Activated CD4-positive, alpha-beta T cell treated with anti-CD3 and anti-CD28 coated beads, Interleukin-2, amount 50 U/mL, for 48 hours (primary cell): ENCODE measurements at places on chromosomes 1 and 21.

- DNase-seq, result no peak
Observed at GRCh38 chr1:26701266-26701994, 5.6 kb downstream of the ARID1A start.

GRCh38 chr1:246579818-246580217 lies 13.6 kb downstream of the CNST start:
- no peak for DNase-seq

GRCh38 chr1:212256369-212256768 lies 28.8 kb upstream of the PPP2R5A start:
- peak; percentile 14 for DNase-seq

DNA sequence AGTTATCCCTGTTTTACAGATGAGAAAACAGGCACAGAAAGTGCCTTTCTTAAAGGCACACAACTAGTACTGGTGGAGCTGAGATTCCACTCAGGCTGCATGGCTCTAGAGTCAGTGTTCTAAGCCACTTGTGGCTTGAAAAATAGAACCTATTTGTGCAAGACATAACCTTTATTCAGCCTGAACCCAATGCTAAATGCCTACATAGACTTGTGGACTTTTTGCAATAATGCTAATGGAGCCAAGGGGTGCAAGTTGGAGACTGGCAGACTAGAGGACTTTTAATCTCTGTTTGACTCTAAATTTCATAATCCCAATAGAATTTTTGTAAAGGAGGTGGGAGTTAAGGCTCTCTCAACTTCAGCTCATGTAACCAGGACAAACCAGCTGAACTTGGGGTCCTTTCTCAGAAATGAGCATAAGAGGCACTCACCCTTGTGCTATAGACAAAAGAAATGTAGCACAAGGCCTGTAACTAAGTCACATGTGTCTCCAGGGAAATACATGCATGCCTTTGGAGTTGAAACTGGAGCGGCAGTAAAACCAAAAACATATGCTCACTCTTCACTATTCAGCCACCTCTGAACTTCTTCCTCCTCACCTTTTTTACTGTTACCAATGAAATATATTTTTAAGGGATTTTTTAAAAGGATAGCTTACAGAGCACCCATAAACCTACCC lies 43.0 kb upstream of the AK4 start:
- DNase-seq, result no peak

DNA sequence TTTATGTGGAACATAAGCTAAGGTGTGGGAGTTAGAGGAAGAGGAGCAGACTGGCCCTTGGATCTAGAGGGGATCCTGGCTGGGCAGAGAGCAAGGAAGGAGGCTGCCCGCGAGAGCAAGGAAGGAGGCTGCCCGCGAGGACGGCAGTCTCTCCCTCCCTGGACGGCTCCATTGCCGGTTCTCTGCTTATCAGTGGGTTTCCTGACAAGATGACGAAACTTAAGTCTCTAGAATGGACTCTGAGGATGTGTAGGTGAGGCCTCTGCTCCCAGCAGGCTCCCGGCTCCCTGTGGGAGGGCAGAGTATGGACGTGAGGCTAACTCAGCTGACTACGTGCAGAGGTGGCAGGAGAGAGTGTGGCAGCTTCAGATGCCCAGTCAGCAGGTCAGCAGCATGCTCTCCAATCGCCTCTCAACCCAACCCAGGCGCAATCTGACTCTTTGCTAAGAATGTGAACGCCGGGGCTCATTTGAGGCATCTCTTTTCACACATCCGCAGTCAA lies 6.1 kb downstream of the MYBPHL start:
- DNase-seq, result no peak

GRCh38 chr1:89460325-89460724 lies 64.3 kb upstream of the LRRC8B start:
- no peak for DNase-seq

- DNase-seq, result peak; percentile 50
Observed at GRCh38 chr1:9316080-9316444, 23.4 kb downstream of the SPSB1 start.

DNA sequence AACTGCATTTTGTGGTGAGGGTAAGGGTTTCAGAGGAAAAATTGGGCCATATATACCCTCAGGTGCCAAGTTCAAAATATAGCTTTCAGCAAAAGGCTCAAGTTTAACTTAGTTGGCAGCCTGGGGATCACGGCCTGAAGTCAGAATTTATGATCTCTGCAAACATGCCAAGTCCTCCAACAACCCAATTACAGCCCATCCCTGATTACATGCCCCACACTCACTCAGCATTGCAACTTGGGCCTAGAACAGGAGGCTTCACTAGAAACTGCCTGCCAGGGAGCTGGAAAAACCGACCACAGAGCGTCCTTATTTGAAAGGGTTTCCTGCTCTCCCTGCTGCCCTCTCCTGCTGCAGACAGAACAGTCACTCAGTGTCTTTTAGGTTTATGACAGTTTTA lies 12.4 kb downstream of the FYB2 start:
- DNase-seq, result no peak

GRCh38 chr1:23528250-23528978 lies 2.6 kb downstream of the E2F2 start:
- peak; percentile 90 for DNase-seq

GRCh38 chr21:35016071-35016470 lies 33.0 kb downstream of the RUNX1 start:
- DNase-seq, result peak; percentile 6

DNA sequence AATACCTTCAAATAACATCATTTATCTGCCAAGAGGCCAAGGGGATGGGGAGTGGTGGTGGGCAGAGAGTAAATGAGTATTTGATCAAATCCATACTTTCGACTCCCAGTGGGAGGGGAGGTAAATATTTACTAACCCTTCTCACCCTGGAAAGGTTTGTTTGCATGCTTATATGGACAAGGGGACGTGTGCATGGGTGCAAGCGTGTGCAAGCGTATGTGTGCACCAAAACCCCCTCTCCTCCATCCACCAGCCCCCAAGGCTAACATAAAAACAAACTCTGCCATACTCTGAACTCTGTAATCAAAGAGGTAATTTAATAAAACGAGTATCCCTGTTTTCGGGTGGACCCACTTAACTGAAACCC lies 58.0 kb downstream of the SYF2 start:
- no peak for DNase-seq

DNA sequence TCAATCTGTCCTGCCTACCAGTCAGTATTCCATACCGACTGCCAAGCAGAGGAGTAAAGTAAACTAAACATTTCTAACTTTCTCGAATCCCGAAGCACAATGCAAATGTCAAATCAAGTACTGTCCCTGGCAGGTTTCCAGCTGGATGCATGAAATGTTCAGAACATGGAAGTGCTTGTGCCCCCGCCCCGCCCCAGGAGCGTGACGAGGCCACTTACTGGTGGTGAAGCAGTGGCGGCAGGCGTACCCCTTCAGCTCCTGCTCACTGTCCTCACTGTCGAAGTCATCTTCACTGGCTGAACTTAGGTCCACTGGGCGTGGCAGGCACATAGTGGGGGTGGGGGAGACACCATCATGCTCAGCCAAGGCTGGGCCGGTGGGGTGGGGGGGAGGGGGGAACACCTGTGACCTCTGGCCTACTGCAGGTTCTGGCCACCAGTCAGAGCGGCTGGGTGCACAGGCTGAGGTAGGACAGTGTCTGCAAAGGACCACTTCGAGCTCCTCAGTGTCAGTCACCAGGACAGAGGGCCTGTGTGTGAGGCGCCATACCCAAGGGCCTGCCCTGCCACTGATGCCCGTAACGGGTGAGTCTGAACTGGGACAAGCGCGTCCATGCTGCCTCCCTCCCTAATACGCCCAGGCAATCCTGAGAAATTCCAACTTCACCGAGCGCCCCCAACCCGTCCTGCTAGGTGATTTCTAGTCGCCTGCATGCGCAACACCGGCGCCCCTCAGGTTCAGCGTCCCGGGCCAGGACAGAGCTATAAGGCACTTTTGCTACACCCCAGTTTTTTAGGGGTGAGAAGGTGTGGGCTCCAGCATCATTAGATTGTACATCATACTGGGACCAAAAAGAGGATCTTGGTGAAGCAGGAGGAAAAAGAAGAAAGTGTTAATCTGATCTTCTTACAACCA lies 46.9 kb downstream of the SLC45A1 start:
- DNase-seq, result no peak

GRCh38 chr1:162538815-162539431 lies 22.6 kb upstream of the UAP1 start:
- peak; percentile 10 for DNase-seq

DNA sequence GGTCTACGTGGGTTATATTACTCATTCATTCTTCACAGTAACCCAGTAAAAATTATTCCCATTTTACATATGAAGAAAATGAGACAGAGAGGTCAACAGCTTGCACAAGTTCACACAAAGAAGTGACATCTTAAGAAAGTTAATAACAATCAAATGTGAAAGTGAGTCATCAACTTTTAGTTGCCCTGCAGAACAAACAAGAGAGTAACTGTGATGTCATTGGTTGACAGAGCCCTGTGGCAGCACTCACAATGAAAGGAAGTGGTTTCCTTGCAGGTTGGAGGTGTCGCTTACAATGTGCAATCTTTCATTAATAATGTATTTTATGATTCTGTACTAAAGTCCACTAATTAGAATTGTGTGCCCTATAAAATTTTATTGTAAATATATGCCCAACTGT lies 369.6 kb downstream of the RYR2 start:
- peak; percentile 3 for DNase-seq

- no peak for DNase-seq
Observed at GRCh38 chr1:67626090-67626860, 58.7 kb upstream of the GADD45A start.

DNA sequence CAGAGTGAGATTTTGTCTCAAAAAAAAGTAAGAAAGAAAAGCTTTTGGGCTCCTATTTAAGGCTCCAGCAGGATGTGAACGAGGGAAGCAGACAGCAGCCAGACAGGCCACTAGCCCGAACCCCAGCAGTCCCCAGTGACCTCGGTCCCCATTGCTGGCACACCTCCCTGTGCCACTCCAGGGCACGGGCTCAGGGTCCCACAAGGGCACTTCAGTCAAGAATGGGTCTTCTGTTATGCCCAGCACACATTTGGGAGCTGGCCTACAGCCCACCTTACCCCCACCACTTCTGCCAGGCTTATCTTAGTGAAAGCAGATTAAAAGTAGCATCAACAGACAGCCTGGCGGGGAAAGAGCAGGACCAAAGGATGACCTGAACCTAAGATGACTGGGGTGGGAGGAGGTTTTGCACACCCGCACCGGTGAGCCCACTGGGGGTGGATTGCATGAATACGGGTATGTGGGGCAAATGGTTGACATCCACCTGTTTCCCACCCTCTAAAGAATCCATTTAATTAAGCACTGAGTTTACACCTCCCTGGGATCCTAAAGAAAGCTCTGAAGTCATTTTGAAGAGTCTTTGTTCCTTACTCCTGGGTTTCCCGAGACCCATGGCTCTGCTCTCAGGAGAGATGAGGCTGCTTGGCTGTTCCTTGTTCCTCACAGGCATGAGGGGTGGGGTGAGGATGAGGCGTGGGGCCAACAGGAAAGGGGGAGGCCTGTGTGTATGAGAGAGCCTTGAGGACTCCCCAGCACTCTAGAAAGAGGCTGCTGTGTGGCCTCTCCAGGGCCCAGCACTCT lies 4.7 kb downstream of the CHI3L1 start:
- no peak for DNase-seq

- no peak for DNase-seq
Observed at GRCh38 chr1:173118404-173118803, 67.7 kb upstream of the TNFSF18 start.
